ENCODE measurements at places on chromosomes 7 and 10. TPM values are rescaled to one million over a fixed set of nuclear protein-coding genes. Genes with fewer than 3 reads are reported as not detected.

The CFAP46 gene
- 3.5 TPM for polyA plus RNA-seq

The PARG gene
- polyA plus RNA-seq = 33.1 TPM

The BMPER gene
- polyA plus RNA-seq = 2.1 TPM

The AKR1C8 gene
- 0.54 TPM for polyA plus RNA-seq

The WDFY4 gene
- polyA plus RNA-seq = not detected

The ADCY1 gene
- 18.7 TPM for polyA plus RNA-seq

The TEX47 gene
- not detected for polyA plus RNA-seq

The FOXP2 gene
- 51.3 TPM for polyA plus RNA-seq

The SLC16A9 gene
- 185 TPM for polyA plus RNA-seq

The C10orf90 gene
- polyA plus RNA-seq = not detected

The TRIP6 gene
- polyA plus RNA-seq = 2.1 TPM
